ENCODE measurements at places on chromosomes 2 and 18. TPM values are rescaled to one million over a fixed set of nuclear protein-coding genes. Genes with fewer than 3 reads are reported as not detected.

DNA sequence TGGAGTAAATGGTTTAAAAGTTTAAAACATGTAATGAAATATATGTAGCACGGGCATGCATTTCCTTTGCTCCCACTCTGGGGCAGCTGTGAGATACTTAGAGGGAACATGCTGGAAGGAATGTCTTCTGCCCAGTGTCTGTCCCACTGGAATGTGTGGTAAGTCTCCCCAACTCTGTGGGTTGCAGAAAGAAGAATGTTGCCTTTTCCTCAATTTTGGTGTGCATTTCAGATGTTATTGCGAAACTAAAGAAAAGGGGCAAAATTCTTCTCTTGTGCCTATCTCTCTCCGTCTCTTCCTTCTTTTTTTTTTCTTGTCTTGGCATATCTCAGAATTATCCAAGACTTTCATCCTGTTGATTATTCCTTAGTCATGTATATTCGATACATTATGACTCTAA, 201.1 kb downstream of the SH3RF3 start:
- H3K27me3 ChIP-seq, result no peaks in the 10 kb centered on the region
- H3K27ac ChIP-seq, result peak overlapping the region; percentile 38
- no peak overlapping the region for H3K4me3 ChIP-seq
- peaks cover 36% of the 10 kb centered on the region for H3K4me1 ChIP-seq
- no peaks in the 10 kb centered on the region for H3K36me3 ChIP-seq

- no peaks in the 10 kb centered on the region for H3K36me3 ChIP-seq
- no peaks in the 10 kb centered on the region for H3K4me1 ChIP-seq
- DNase-seq, result peak; percentile 32
- no peak overlapping the region for H3K27ac ChIP-seq
These were observed 42.8 kb upstream of the MAL start for GRCh38 chr2:94982675-94983074.

DNA sequence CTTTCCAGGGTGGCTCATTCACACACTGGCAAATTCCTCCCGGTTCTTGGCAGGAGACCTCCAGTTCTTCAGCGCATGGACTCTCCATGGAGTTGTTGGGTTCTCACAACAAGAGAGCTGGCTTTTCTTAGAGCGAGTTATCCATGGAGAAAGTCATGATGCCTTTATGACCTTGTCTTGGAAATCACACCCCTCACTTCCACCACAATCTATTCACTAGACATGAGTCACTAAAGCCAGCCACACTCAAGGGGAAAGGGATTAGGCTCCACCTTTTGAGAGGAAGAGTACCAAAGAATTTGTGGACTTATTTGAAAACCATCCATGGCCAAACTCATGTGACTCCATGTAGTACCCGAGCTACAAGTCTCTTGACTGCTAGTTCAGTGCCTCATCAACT, 160.5 kb downstream of the SETBP1 start:
- no peak overlapping the region for H3K4me3 ChIP-seq
- no peaks in the 10 kb centered on the region for H3K27me3 ChIP-seq
- H3K27ac ChIP-seq, result no peak overlapping the region
- H3K4me1 ChIP-seq, result peaks cover 6% of the 10 kb centered on the region
- DNase-seq, result no peak

DNA sequence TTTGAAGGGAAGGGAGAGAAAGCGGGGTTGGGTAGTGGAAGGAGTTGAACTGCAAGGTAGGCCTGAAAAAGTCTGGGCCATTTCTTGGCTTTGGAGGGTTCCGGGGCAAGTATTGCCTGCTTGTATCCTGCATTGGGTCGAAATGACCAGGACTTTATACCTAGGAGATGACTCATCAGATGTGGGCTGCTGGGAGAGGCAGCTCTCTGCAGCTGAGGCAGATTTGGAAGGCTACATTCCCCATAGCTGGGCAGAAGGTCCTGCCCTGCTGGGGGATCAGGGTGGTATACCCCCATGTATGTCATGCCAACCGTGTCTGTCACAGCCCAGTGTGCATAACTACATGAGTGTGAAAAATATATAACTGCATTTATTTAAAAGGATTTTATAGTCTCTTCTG, 171.8 kb upstream of the SPRED2 start:
- no peaks in the 10 kb centered on the region for H3K36me3 ChIP-seq
- no peak overlapping the region for H3K27ac ChIP-seq
- no peak overlapping the region for H3K4me3 ChIP-seq
- H3K4me1 ChIP-seq, result no peaks in the 10 kb centered on the region

- H3K36me3 ChIP-seq, result peaks cover 19% of the 10 kb centered on the region
- H3K27ac ChIP-seq, result peak overlapping the region; percentile 93
- peak; percentile 98 for DNase-seq
- peak overlapping the region; percentile 14 for H3K4me3 ChIP-seq
- no peaks in the 10 kb centered on the region for H3K27me3 ChIP-seq
- H3K4me1 ChIP-seq, result peaks cover 18% of the 10 kb centered on the region
These were observed 1.3 kb upstream of the IL1R1 start for GRCh38 chr2:102141011-102141943.

- H3K4me1 ChIP-seq, result peaks cover 23% of the 10 kb centered on the region
- no peak overlapping the region for H3K4me3 ChIP-seq
- peak; percentile 97 for DNase-seq
- no peaks in the 10 kb centered on the region for H3K27me3 ChIP-seq
These were observed 7.1 kb upstream of the KCMF1 start for GRCh38 chr2:84963692-84964405.

GRCh38 chr18:8990276-8991031, 112.0 kb upstream of the NDUFV2 start:
- no peaks in the 10 kb centered on the region for H3K36me3 ChIP-seq
- no peaks in the 10 kb centered on the region for H3K27me3 ChIP-seq
- H3K4me1 ChIP-seq, result peaks cover 14% of the 10 kb centered on the region
- H3K27ac ChIP-seq, result peak overlapping the region; percentile 41

The COPS7B gene
- total RNA-seq, result 23.1 TPM

GRCh38 chr2:1611886-1612285, 132.4 kb downstream of the PXDN start:
- H3K4me3 ChIP-seq, result no peak overlapping the region
- peaks cover 6% of the 10 kb centered on the region for H3K4me1 ChIP-seq
- H3K27ac ChIP-seq, result no peak overlapping the region
- no peaks in the 10 kb centered on the region for H3K36me3 ChIP-seq
